ENCODE measurements at places on chromosomes 3 and 15.
A peak's percentile ranks its signal among the peaks of the same experiment; 100 is the strongest.

DNA sequence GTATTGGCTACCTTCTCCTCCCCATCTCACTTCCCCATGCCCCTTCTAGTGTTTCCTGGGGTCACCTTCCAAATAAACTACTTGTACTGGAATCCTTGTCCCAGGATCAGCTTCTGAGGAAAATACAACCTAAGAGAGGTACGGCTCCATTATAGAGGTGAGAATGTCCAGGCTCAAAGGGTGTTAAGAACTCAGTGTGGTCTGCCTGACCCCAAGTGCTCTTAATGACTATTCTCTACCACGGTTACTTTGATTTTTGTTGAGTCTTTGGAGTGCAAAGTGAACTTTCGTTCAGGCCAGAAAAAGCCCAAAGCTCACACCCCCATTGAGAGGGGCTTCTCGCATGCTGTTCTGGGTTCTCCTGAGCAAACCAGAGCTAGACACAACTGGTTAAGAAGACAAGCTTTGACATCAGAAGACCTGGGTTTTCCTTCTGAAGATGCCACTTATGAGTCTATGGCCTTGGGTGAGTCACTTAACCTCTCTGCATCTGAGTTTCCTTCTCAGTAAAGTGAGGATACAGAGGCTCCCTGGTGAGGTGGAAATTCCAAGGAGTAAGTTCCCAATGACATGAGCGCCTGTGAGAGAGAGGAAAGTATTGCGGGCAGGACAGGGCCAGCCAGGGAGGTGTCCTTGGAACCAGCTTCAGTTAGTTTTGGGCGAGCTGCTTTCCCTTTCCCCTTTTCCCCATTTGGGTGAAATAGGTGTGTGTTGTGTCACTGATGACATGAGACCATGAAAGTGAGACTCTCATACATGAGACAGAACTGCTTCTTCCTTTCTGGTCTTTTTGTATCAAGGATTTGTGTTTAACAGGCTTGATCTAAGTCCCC, 475.0 kb upstream of the PROK2 start:
- H3K4me3 ChIP-seq: no peak overlapping the region
- peak overlapping the region; percentile 76 for H3K27ac ChIP-seq
- peak; percentile 66 for DNase-seq
- peaks cover 48% of the 10 kb centered on the region for H3K4me1 ChIP-seq
- H3K36me3 ChIP-seq: no peaks in the 10 kb centered on the region

DNA sequence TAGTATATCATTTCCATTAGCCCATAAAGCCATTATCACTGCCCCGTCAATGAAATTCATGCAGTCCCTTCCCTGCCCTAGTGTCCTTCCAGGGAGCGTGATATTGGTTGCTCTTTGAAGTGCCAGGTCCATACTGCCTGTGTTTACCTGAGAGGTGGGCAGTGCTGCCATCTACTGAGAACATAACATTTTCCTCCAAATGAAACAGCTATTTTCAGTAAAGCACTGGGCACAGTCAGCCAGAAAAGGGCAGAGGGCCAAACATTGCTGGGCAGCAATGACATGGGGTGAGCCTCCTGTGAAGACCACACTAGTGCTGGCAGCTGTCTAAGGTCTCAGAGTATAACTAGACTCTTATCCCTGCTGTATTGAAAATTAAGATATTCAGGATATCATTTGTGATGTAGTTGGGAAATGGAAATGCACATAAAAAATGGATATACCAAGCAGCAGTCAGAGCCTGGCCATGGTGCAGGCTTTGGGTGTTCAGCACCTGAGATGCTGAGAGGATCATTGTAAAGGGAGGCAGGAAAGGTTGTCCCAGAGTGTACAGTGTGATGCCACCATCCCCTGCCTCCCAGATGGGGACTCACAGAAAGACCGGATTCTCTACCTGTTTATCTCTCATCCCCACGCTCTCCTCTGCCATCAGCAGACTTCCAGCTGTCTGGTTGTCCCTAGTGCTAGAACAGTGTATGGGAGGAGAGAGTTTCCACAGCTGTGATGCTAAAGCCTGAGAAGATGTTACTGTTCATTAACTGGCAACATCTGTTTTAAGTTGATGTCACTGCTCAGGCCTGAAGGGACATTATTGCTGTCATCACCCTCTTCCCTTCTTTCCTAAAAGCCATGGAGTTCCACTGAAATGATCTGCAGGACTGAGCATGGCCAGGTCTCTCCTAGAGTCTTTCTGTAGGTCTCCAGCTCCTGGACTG, 108.8 kb downstream of the ARNT2 start:
- peaks cover 7% of the 10 kb centered on the region for H3K27me3 ChIP-seq
- no peak for DNase-seq
- peaks cover 10% of the 10 kb centered on the region for H3K4me1 ChIP-seq
- no peaks in the 10 kb centered on the region for H3K36me3 ChIP-seq
- no peak overlapping the region for H3K4me3 ChIP-seq

GRCh38 chr15:47289656-47290055, 427.6 kb upstream of the SEMA6D start:
- no peaks in the 10 kb centered on the region for H3K27me3 ChIP-seq
- H3K36me3 ChIP-seq: no peaks in the 10 kb centered on the region
- no peaks in the 10 kb centered on the region for H3K4me1 ChIP-seq
- H3K27ac ChIP-seq: no peak overlapping the region
- DNase-seq: no peak

DNA sequence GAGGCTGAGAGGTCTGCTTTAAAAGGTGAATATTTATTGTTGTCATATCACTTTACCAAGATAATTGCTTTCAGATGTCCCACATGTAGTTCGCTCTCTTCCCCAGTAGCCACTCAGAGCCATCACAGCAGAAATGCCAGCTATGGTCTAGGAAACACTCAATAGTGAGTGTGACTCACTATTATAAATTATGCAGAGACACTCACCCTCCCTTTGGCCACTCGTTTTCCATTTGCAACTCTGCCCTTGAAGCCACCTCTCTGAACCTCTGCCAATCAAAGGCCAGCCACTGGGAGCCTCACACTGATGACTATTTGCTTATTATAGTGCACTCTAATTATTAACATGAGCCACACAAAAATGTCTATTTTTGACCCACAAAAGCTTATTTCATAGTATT, 328.1 kb upstream of the ATP10A start:
- no peak overlapping the region for H3K27ac ChIP-seq
- no peaks in the 10 kb centered on the region for H3K4me1 ChIP-seq
- H3K27me3 ChIP-seq: no peaks in the 10 kb centered on the region
- no peaks in the 10 kb centered on the region for H3K36me3 ChIP-seq

DNA sequence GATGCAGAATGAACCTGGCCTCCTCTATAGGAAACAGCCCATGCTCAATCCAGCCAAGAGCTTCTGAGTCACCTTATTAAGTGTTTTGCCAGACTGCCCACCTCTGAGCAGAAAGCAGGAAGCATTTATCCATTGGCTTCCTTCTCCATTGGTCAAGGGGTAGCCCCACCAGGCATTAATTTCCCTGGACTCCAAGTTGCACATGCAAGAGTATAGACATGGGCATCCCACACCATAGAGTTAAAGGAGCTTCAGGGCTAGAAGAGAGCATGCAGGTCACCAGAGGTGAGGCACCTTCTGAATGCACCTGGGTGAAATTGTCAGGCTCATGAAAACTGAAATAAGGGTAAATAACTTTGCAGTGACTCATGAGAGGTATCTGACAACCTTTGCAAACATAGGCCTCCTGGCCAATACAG, 230.8 kb upstream of the STAC start:
- no peaks in the 10 kb centered on the region for H3K4me1 ChIP-seq
- DNase-seq: no peak
- no peak overlapping the region for H3K4me3 ChIP-seq
- H3K36me3 ChIP-seq: no peaks in the 10 kb centered on the region

GRCh38 chr15:71811752-71812735, 1.7 kb downstream of the NR2E3 start:
- DNase-seq: no peak
- H3K27me3 ChIP-seq: no peaks in the 10 kb centered on the region
- H3K4me1 ChIP-seq: no peaks in the 10 kb centered on the region
- H3K4me3 ChIP-seq: no peak overlapping the region

GRCh38 chr15:44028349-44028748, 166.7 kb downstream of the FRMD5 start:
- no peak overlapping the region for H3K4me3 ChIP-seq
- no peak overlapping the region for H3K27ac ChIP-seq
- no peak for DNase-seq
- H3K36me3 ChIP-seq: no peaks in the 10 kb centered on the region

DNA sequence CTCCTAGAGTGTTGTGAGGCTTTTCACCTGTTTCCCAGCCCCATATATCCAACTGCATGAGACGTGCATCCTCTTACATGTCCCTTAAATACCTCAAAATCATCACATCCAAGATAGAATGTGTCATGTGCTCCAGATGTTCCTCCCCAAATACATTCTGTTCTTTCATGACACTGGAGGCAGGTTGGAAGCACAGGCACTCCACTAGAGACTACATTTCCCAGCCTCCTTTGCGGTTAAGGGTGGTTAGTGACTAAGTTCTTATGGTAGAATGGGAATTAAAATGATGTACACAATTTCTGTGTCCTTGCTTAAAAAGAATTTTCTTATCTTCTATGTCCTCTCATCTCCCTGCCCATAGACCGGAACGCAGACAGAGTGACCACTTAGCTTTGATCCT, 34.3 kb downstream of the TMEM40 start:
- H3K4me3 ChIP-seq: no peak overlapping the region
- H3K4me1 ChIP-seq: peaks cover 6% of the 10 kb centered on the region
- DNase-seq: no peak
- H3K36me3 ChIP-seq: no peaks in the 10 kb centered on the region
- H3K27me3 ChIP-seq: no peaks in the 10 kb centered on the region

DNA sequence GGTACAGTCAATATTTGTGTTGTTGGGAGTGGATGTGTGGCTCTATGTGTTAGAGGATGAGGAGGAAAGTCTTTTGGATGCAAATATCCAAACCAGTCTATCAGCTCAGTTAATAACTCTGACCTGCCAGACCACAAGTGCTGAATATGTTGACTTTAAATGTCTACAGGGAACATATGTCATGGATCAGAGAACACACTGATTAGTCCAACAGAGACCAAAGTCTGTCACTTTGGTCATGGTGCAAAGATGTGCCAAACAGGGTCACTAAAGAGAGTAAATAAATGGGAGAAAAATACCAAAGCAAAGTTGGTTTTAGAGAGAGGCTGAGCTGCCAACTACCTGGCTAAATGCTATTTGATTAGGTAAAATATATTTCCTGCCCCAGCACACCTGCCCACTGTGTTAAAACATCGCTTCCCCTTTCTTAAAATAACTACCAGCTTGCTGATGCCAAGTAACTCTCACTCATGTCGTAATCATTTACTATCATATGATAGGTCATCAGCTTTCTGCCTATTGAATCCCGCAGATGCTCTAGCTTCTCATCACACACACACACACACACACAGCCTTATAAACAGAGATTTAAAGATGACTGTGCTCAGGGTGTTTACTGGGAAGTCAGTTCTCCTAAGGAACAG, 173.3 kb downstream of the PDZRN3 start:
- H3K27ac ChIP-seq: no peak overlapping the region
- H3K4me1 ChIP-seq: no peaks in the 10 kb centered on the region
- H3K36me3 ChIP-seq: no peaks in the 10 kb centered on the region

- H3K4me1 ChIP-seq: no peaks in the 10 kb centered on the region
- H3K36me3 ChIP-seq: no peaks in the 10 kb centered on the region
- no peak overlapping the region for H3K27ac ChIP-seq
- no peak overlapping the region for H3K4me3 ChIP-seq
- H3K27me3 ChIP-seq: no peaks in the 10 kb centered on the region
Measured at GRCh38 chr3:135240426-135240825, 445.4 kb downstream of the EPHB1 start.

- no peaks in the 10 kb centered on the region for H3K36me3 ChIP-seq
- DNase-seq: no peak
- H3K27ac ChIP-seq: no peak overlapping the region
- H3K27me3 ChIP-seq: peaks cover 73% of the 10 kb centered on the region
- H3K4me1 ChIP-seq: peaks cover 6% of the 10 kb centered on the region
Measured at GRCh38 chr3:128556907-128557306, 63.9 kb upstream of the GATA2 start.

DNA sequence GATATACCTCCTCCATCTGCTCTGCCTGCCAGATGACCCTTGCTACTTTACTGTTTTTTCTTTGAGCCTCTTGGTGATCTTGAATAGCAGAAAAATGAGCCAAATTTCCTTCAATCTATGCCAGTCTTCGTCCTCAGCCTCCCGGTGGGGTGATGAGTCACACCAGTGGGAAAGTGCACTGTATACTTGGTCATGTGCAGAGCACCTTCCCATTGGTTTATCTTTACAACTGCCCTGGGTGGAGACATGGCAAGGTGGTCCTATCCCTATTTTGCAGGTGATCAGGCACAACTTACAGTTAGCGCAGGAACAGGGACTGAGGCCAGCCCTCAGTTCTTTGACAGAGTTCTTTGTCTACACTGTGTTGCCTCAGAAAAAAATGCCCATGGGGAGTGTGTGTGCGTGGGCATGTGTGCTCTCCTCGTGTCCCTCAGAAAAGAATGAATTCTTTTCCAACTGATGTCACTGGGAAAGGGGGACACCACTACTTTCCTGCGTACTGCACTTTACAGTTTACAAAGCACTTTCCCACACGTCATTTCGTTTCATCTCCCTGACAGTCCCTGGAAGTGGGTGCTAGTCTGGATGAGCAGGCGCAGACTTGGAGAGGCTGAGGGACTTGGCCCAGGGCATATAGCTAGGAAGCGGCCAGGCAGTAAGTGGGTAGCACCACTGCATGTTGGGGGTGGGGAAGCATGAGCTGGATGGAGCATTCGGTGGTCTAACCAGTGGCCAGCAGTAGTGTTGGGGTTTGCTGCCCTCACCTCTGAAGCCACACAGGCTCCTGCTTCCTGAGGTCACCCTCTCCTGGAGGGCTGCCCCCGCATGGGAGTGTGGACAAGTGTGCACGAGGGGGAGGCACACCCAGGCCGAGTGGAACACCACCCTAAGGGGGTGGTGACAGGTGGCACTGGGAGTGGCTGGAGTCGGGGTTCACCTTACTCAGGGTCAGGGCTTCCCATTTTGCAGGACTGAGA, 24.1 kb downstream of the SMAD3 start:
- DNase-seq: peak; percentile 39
- H3K4me3 ChIP-seq: no peak overlapping the region
- peaks cover 35% of the 10 kb centered on the region for H3K36me3 ChIP-seq
- H3K27me3 ChIP-seq: no peaks in the 10 kb centered on the region
- peak overlapping the region; percentile 16 for H3K27ac ChIP-seq

DNA sequence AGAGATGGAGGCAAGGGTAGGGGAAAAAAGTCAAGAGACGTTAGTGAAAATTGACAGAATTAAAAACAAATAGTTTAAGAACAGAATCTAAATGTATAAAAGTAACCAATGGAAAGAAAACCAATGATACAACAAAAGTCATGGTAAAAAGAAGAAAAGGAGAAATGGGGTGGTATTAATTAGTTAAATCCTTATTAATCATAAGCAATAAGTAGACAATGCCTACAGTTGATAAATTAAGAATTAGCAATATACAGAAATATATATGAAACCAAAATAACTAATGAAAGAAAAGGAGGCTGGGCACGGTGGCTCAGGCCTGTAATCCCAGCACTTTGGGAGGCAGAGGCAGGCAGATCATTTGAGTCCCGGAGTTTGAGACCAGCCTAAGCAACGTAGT, 23.8 kb downstream of the EPM2AIP1 start:
- H3K27me3 ChIP-seq: no peaks in the 10 kb centered on the region
- no peak for DNase-seq
- H3K4me3 ChIP-seq: no peak overlapping the region
- peaks cover 18% of the 10 kb centered on the region for H3K4me1 ChIP-seq

- H3K4me1 ChIP-seq: no peaks in the 10 kb centered on the region
- H3K36me3 ChIP-seq: no peaks in the 10 kb centered on the region
- peaks cover 4% of the 10 kb centered on the region for H3K27me3 ChIP-seq
- H3K4me3 ChIP-seq: no peak overlapping the region
- no peak overlapping the region for H3K27ac ChIP-seq
- DNase-seq: no peak
Measured at GRCh38 chr3:2510591-2511145, 412.0 kb downstream of the CNTN4 start.

- H3K4me3 ChIP-seq: no peak within 1 kb of the TSS
- H3K36me3 ChIP-seq: no peaks in the 10 kb centered on the region
- H3K27ac ChIP-seq: no peak within 1 kb of the TSS
- no peaks in the 10 kb centered on the region for H3K4me1 ChIP-seq
- DNase-seq: no peak
Measured at GRCh38 chr3:194369522-194370279, at the start of gene LRRC15. TSS of gene LRRC15 (minus strand) at chr3:194369743. CDS start at chr3:194361043, 8,700 bp downstream.

Measured in activated T-cell treated with anti-CD3 and anti-CD28 coated beads, Interleukin-2, amount 50 U/mL, for 24 hours (primary cell).